ENCODE measurements at places on chromosomes 1 and 21.

- DNase-seq: no peak
Measured at GRCh38 chr1:34746785-34747637, 7.8 kb upstream of the GJB5 start.

- no peak for DNase-seq
Measured at GRCh38 chr1:202987922-202988583, 19.1 kb upstream of the TMEM183A start.

DNA sequence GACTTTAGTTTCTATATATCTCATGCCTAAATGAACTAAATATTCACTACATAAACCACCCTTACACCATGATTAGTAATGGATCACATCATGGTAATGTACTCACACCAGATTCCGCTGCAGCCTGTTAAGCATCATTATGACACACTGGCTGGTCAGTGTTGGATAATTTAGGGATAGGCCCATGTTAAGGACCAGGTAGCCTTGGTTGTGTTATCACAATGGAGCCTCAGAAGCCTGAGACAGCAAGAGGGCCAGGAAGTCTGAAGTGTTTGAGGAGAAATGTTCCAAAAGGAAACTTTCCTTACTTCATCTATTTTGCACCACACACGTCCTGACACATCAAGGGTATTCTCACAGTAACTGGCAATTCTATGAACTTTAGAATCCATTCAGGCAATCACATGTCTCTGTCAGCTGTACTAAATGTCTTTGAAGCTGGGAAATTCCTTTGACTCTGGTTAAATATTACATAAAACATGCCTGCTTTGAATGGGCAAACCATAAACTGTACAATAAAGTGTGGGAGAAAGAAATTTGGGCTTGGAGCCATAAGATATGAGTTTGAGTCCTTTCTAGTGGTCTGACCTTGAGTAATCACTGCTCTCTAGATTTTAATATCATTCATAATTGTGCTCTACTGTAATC is 105.3 kb upstream of the DPT start:
- DNase-seq: no peak

GRCh38 chr1:154626456-154627256 is 18.7 kb upstream of the ADAR start:
- DNase-seq: no peak

GRCh38 chr21:45064618-45065399 is 9.6 kb upstream of the ADARB1 start:
- no peak for DNase-seq

DNA sequence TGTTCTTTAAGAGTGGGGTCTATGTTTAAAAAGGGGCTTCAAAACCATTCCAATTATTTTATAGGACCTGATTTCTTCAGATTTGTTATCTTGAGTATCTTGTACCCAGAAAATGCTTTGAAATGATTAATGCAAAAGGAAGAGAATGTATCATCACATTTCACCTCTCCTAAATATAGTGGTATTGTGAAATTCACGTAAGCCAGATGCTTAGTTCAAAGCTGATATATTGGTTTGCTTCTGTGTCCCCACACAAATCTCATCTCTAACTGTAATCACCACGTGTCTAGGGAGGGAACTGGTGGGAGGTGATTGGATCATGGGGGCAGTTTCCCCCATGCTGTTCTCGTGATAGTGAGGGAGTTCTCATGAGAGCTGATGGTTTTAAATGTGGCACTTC is 8.5 kb downstream of the SOAT1 start:
- DNase-seq: no peak

Data from GM12891 (cell line).